HCEC 1CT (cell line): ENCODE measurements at places on chromosomes 7 and 10.

- no peak for DNase-seq
Measured at GRCh38 chr7:29980151-29980550, 9.4 kb downstream of the SCRN1 start.

GRCh38 chr7:22665923-22666322 lies 61.1 kb upstream of the IL6 start:
- peak; percentile 34 for DNase-seq

DNA sequence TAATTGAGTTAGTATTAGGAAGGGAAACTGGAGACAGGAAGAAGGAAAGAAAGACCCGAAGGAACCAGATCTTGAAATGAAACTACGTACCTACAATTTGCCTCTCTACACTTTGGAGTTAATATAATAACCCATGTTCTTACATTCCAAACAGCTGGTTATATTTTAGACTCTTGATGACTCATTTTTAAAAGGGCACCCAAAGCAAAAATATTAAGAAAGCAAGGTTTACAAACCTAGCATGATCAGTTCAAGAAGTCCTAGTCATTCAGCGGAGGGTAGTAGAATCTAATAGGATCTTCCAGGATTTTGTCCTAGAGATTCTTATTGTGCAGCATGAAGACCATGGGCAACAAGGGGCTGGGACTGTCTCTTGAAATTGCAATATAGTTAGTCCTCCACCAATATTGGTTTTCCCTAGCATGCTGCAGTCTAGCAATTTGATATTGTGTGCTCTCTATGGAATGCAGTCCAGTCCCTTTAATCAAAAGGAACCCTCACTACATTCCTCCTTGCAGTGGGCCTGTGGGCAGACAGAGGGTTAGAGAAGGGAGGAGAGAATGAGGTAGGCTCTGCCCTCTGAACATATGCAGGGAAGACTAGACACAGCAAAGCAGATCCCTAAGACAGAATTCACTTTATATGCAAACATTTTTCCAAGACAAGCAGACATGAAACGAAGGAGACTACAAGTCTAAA lies 230.3 kb downstream of the INHBA start:
- peak; percentile 46 for DNase-seq

GRCh38 chr10:66167816-66168215 lies 758.0 kb upstream of the LRRTM3 start:
- no peak for DNase-seq

- DNase-seq = no peak
Measured at GRCh38 chr7:45662018-45662417, 87.8 kb downstream of the ADCY1 start.

DNA sequence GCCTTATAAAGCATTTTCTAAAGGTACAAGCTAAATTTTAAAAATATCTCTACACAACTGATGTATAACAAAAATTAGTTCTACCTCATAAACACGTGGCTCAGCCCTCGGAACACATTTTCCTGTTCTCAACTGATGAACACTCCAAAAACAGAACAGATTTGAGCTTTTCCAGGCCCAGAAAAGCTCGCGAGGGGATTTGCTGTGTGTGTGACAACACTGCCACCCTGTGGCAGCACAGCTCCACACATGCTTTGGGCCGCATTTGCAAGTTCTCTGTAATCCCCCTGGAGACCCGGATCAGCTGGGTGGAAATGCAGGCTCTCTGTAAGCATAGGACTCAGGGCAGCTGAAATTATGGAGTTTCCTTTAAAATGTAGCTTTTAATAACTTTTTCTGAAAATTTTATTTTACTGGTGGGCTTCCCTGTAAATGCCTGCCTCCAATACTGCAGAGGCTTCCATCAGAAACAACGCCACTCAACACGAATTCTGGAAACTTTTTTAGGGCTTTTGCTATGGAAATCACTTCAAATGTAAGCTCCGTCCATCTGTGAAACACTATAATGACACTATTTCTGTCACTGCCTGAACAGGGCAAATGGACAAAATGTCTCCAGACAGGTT lies 155.5 kb downstream of the COBL start:
- DNase-seq = peak; percentile 40
